Memory B cell (primary cell): ENCODE measurements at places on chromosomes 2 and 18.

GRCh38 chr18:76903386-76903785, 81.0 kb downstream of the ZNF236 start:
- DNase-seq, result no peak

DNA sequence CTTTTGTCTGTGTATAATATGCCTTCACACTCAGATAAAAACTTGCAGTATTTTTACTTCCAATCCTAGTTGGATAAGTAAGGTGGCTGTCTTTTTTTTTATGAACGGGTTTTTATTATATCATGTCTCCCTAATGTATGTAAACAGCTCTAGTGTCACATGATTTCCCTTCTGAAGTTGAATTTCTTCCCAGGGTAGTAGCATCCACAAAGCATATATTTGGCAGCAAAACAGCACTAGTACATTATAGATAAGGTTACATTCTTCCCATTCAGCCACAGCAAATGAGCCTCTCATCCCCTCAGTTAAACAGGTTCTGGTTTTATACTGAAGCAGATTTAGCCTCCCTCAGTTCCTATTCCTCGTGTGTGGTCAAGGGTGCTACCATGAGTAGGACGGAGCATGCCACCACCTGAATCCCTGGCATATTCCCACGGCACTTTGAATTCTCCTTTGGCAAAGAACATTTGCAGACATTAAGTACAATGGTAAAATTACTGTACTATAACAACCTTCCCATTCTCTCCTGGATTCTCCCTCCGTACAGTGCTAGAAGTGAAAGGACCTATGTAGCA, 15.4 kb upstream of the DTNA start:
- DNase-seq, result no peak

DNA sequence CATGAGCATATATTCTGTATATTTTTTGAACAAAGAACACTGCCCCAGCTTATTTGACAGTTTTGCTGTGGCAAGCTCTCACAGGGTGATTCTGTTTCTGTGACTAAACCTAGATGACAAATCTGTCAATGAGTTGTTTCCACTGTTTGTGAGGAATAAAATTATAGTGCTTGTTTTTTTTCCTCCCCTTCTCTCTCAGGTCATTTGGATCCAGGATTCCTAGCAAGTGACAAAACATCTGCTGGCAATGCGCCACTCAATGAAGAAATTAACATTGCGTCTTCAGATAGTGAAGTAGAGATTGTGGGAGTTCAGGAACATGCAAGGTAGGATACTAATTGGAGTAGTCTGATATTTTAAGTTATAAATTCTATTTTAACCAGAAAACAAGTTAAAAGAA, 149.3 kb downstream of the HAUS1 start:
- DNase-seq, result no peak

DNA sequence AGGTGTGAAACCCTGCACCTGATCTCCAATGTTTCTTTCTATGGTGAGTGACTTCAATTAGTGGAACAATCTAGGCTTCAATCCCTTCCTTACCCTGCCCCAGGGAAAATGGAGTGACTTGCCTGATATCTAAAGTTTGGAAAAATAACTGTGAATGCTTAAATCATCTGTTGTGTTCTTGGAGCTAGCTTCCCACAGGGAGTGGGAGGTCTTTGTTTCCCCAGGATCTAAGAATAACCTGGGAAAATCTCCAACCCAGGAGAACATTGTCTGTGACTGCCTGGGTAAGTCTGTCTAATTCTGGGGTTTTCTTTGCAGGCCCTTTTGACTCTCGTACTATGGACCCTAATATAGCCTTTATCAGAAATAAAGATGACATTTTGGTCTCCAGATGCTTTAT, 13.6 kb upstream of the LDAH start:
- no peak for DNase-seq

- DNase-seq, result no peak
These were observed 16.3 kb downstream of the GPR55 start for GRCh38 chr2:230908595-230909191.

- no peak for DNase-seq
These were observed 62.5 kb downstream of the LHCGR start for GRCh38 chr2:48693066-48693465.

GRCh38 chr2:145752091-145752806, 1232.3 kb upstream of the ZEB2 start:
- no peak for DNase-seq

DNA sequence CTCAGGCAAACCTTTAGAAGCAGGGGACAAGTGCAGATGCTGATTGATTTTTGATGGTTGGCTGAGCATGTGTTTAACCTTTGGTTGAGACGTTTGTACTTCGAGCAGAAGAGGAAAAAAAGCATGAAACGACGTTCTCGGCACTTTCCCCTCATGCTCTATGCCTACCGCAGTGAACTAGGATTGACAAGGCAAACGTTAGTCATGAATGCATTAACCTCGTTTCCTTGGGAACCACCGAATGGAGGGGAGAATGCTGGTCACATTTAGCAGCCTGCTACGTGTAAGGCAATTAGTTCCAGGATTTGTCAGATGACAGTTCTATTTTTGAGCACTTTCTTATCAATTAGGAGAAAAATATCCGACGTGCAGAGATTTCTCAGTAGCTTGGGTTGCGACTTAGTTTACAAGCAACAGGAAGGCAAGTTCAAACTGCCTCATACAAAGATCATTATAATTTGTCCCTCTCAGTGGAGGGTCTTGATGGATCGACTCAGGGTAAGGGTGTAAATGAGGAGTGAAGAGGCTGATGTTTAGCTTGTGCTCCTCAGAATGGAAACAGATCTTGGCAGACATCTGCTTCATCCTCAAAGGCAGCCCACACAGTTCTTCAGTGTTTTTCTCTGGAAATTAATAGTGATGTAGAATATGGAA, 47.4 kb upstream of the GPR45 start:
- no peak for DNase-seq

DNA sequence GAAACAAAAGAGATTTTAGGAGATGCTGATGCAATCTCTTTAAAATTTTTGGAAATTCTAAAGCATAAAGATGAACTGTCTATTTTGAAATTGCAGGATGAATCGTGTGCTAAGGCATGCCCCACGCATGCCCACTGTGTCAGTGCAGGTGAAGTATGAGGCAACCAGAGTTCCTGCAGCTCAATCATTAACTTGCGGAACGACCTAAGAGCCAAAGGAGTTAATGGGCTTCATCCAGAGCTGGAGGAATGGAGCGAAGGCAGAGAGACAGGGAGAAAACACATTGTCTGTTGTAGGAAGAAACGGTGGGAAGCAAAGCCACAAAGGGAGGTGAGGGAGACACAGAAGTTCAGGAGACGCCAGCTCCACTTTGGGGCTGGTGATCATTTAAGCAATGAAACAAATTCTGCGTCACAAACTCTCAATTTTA, 265.2 kb downstream of the CCDC85A start:
- no peak for DNase-seq

- DNase-seq, result no peak
These were observed 48.2 kb downstream of the TWIST2 start for GRCh38 chr2:238895891-238896600.
